ENCODE measurements at places on chromosomes 12 and 14.

DNA sequence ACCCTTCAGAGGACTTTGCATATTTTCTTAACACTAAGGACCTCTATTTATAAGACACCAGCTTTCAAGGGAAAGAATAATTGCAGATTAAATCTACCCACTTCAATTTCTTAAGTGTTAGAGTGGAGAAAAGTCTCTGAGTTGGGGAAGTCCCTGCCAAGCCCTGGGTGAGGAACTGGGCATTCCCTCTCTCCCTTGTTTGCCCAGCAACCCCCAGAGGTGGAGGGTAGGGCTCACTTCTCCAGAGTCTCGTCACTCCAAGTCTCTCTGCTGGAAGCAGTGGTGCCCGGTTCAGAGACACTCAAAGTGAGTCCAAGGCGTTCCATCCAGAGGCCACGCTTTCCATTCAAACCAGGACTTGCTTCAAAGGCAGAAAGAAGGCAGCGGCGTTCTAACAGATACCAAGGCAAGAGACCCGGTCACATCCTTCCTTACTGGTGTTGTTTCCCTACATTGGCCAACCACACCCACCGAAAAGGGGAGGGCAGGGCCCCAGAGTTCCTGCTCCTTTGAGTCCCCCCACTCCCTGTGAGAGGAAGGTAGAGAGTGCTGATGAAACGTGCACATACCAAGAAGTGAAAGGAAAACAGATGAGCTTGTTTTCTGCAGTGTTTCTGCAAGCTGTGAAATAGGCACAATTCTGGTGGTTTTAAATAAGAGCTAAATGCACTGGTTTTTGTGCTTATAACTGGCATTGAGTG lies 6.1 kb upstream of the BDKRB2 start:
- DNase-seq = no peak

GRCh38 chr12:93059925-93060665 lies 131.0 kb upstream of the EEA1 start:
- DNase-seq = no peak

DNA sequence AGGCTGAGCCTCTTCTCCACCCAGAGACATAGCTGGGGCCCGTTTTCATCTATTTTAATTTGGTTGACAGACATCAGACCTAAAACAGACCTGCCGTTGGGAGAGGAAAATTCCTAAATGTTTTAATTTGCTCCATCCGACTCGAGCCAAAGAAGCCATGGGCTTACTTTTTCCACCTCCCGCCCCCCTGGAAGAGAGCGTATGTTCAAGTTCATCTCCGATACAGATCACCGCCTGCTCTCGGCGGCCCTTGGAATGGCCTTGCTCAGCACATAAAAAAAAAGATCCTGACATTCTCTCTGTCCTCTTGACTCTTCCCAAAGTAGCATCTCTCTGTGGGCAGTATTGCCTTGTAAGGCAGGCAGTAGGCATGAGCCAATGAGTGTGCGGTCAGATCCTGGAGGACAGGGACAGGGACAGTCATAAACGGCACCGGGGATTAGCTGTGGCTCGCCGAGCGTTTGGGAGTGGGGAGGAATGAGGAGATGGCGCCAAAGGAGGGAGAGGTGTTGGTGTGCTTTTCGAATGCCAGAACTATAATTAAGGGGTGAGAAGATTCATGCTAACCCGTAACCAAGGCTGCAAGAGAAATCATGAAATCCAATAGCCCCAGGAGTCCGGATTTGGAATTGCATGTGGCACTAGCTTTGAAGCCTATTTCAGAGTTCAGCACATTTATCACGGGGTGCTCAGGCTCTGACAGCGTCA lies 47.9 kb upstream of the MEG3 start:
- DNase-seq = no peak

DNA sequence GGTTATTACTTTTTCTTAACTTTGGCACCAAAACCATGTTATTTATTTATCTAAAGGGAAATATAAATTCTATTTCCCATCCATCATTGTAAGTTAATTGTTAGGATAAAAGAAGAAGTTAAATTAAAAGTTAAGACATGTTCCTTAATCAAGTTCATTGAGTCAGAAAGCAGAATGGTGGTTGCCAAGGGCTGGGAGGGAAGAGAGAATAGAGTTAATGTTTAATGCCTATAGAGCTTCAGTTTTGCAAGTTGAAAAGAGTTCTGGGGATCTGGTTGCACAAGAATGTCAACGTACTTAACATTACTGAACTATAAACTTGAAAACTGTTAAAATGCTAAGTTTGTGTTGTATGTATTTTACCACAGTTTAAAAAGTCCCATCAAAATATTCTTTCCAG lies 63.2 kb upstream of the NR2C1 start:
- DNase-seq = no peak

DNA sequence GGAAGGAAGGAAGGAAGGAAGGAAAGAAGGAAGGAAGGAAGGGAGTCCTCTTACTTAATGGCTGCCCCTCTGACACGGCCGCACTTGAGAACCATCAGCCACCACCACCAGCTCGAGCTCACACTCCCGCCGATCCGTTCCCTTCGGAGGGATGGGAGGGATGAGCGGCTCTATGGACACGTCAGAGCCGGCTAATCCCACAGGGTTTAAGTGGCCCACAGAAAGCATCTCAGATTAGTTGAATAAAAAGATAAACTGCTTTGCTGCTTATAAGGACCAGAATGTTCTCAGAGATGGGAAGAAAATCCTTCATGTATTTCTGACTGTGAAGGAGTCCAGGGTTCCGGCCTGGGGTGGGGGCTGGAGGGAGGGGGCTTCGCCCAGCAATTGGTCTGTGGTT lies 31.1 kb downstream of the PRIMA1 start:
- DNase-seq = no peak

DNA sequence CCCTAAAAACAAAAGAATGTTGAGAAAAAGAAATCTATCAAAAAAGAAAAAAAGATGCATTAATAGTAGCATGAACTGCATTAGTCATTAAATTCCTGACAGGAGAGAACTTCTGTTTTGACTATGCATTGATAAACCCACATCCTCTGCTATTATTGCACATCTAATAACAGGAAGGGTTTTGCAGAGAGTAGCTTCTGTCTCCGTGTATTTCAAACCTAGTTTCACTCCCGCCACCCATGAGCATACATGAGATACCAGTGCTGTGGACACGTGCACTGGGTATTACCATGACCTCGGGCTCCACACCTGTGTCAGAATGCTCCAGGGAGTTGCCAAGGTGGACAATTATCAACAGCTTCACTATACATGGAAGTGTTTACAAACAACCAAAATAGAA lies 449.1 kb upstream of the SOX5 start:
- no peak for DNase-seq

DNA sequence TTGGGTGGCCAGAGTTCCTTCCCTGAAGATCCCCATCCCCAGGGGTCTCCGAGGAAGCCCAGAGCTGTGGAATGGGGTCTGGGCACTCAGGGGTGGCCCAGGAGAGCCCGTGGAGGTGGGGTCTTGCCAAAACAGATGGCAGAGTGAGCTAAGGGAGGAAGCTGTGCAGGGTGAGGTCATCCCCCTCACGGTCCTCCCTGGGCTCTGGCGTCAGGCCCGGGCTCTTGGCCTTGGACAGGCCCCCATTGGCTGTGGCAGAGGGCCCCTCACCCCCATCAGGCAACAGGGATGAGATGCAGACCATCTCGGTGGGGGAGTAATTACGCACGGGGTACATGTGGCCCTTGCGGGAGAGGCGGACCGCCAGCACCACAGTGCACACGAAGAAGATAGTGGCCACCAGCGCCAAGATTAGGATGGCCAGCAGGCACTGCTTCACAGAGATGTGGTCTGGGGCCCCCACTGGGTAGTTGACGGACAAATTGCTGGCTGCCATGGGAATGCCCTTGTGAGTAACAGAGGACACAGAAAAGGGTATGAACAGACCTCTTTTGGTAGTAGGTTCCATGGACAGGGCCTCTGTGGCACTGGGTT lies 10.7 kb downstream of the SELPLG start:
- DNase-seq = no peak

GRCh38 chr12:19574601-19575000 lies 135.3 kb downstream of the AEBP2 start:
- no peak for DNase-seq

GRCh38 chr12:66405395-66405794 lies 103.1 kb downstream of the HELB start:
- peak; percentile 68 for DNase-seq

DNA sequence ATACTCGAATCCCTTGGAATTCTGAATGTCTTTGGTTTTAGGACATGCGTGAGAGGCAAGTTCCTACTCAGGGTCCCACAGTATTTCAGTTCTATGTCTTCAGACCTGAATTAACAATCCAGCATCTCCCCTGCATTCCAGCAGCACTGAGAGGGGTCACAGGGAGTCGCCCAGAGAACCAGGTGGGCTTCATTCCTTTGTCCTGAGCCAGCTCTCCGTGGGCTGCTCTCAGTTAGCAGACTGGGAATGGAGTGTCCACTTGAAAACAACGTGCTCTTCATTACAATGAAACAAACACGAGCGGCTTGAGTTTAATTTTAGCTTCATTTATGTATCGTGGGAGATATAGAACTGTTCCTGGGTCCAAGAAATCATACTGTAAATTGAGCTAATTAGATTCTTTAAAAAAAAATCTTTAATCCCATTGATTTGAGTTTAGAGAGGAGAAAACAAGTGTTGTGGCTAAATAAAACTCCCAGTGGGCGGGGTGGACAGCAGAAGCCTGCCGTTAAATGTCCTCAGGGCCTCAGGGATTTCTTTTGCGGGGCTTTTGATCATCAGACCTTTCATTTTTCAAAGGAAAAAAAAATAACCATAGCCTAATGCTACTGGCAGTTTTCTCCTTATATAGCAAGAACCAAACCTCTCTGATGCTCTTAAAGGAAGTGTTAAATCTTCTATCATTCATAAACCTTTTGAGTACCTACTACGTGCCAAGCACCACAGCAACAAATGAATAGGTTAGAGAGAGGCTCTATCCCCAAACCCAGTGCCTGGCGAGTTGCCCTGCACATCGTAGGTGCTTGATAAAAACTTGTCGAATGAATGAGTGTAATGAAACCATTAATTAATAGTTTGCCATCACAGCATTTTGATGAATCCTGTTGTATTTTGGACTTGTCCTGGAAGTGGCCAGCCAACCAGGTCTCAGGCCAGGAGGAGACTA lies 140.4 kb downstream of the CHST11 start:
- DNase-seq = no peak

- DNase-seq = no peak
Observed at GRCh38 chr12:132723015-132723763, 12.5 kb downstream of the PGAM5 start.

DNA sequence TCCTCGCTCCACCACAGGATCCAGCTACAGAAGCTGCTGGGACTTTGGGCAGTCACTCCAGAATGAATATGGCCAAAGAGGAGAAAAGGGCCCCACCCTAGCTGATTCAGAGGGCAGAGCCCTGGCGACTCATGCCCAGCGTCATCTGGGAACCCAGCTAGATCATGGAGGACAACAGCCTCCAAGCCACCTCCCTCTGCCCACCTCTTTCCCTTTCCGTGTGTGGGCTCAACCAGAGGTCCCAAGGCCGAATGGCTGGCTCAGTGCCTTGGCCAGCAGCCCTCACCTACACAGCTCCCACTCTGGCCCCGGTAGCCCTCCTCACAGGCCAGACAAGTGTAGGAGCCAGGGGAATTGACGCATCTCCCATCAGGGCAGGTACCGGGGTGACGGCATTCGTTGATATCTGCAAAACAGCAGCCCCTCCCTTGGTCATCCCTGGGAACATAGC lies 17.4 kb downstream of the ISCA2 start:
- DNase-seq = no peak

DNA sequence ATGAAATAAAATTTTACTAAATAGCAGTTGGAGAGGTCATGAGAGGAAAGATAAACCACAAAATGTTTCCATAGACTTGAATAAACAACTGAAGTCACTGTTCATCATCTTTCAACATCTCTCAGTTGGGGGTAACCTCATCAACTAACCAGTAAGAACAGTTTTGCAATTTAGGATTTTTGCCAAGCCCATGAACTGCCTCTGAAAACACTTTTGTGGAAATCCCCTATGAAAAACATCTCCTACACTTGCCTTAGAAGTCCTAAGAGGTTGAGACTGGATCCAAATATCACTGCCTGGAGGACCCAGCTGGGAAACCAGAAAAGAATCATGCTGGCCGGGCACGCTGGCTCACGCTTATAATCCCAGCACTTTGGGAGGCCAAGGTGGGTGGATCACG lies 273.1 kb downstream of the C12orf50 start:
- peak; percentile 94 for DNase-seq

DNA sequence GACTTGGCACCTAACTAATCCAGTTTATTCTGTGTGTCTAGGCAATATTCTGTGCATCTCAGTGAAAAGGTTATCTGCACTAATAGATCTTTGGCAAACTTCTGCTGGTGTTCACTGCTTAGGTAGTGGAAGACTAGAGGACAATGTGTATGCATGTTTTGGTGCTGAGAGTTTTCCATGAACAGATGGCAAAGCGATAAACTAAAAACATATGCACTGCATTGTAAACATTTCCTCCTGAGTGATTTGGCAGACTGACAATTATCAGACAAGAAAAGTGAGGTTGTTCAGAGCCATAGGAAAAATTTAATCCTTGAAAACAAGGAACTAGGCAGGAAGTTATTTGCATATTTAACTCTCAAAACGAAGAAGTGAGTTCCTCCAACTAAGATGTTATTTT lies 400.4 kb downstream of the ATP23 start:
- peak; percentile 91 for DNase-seq

GRCh38 chr12:92987846-92988621 lies 58.9 kb upstream of the EEA1 start:
- no peak for DNase-seq

DNA sequence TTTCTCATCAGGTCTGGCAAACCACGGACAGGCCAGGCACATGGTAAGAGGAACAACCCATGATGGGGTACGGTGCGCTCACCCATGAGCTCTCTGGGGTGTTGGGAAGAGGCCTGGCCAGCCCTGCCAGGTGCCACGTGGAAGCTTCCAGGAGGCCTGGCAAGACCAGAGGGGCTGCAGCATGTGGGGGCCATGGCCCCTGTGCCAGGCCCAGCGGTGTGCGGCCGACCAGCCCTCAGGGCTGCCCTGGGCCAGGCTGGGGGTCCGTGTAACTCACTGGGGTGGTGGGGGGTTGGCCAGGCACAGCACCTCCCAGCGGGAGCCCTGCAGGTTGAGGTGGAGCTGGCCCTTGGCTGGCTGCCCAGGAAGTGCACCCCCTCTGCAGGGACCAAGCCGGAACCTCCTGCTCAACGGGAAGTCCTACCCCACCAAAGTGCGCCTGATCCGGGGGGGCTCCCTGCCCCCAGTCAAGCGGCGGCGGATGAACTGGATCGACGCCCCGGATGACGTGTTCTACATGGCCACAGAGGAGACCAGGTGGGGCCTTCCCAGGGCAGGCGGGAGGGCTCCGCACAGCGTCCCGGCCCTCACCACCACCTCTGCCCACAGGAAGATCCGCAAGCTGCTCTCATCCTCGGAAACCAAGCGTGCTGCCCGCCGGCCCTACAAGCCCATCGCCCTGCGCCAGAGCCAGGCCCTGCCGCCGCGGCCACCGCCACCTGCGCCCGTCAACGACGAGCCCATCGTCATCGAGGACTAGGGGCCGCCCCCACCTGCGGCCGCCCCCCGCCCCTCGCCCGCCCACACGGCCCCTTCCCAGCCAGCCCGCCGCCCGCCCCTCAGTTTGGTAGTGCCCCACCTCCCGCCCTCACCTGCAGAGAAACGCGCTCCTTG lies 4.9 kb upstream of the CRIP2 start:
- no peak for DNase-seq

- no peak for DNase-seq
Observed at GRCh38 chr12:116884871-116885270, 3.6 kb upstream of the HRK start.

GRCh38 chr14:67986131-67986841 lies 166.7 kb downstream of the RAD51B start:
- DNase-seq = peak; percentile 80

- no peak for DNase-seq
Observed at GRCh38 chr12:111006621-111007020, 86.2 kb upstream of the MYL2 start.

- DNase-seq = peak; percentile 25
Observed at GRCh38 chr12:107442326-107442987, 243.1 kb upstream of the PWP1 start.

All from fibroblast of skin of abdomen (primary cell).